ENCODE measurements at places on chromosomes 5 and 9. TPM values are rescaled to one million over a fixed set of nuclear protein-coding genes. Genes with fewer than 3 reads are reported as not detected.
A peak's percentile ranks its signal among the peaks of the same experiment; 100 is the strongest.

HTR4 gene
- not detected for total RNA-seq

TRPM6 gene
- total RNA-seq, result not detected

NMUR2 gene
- total RNA-seq, result not detected

SPATA31E1 gene
- not detected for total RNA-seq

ADCY2 gene
- not detected for total RNA-seq

DNA sequence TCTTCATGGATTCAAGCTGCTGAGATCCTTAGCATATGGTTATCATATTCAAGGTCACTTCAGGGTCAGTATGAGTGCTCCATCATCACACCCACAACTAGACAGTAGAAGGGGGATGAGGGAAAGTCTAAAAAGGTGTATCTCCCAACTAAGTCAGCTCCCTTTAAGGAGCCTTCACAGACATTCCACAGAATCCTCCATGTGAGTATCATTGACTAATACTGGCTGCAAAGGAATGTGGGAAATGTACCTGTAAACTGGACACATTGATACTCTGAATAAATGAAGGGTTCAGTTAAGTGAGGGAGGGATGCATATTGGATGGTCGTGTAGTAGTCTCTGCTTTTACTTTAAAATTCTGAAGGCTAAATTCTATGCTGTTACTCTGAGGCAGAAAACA, 330.7 kb downstream of the LRRC70 start:
- no peak for DNase-seq

DNA sequence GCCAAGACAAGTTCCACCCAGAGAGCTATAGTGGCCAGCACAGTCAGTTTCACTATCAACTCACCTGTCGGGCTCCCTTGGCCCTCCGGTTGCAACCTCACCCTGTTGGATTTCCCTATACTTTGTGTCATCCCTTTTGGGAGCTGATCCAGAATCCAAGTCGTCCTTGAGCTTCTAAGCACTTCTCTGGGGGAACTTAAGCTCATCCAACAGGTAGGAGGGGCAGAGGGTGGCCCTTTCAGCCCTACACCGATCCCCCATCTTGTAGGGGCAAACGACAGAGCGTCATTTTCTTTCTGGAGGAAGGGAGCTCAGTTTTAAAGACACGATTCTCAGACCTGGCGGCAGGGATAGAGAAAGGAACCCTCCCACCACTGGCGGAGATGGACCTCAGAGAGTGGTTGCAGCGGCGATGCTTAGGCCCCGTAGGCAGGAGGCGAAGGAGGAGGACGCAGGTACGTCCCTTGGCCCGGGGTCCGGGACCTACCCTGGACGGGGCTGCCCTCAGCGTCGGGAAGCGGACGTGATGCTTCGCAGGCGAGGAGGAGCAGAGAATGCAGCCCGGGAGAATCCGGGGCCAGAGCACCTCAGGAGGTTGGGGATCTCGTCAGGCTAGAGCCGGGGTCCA, 519 bp downstream of the ZER1 start:
- peak; percentile 78 for DNase-seq

DNA sequence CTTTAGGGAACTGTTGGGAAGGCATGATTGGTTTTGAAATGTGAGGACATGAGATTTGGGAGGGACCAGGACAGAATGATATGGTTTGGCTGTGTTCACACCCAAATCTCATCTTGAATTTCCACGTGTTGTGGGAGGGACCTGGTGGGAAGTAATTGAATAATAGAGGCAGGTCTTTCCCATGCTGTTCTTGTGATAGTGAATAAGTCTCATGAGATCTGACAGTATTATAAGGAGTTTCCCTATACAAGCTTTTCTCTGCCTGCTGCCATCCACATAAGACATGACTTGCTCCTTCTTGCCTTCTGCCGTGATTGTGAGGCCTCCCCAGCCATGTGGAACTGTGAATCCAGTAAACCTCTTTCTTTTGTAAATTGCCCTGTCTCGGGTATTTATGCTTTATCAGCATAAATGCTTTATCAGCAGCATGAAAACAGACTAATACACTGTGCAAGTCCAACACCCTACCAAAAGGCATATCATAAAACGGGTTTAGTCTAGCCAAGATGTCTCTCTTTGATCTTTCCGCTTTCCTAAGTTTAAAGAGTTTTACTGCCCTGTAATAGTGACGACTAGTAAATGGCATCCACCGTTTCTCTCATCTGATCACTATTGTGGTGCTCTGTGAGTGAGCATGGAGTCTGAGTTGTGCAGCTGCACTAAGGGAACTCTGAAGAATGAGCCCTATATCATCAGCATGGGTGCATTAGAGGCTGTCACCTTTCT, 12.9 kb upstream of the ZNF782 start:
- no peak for DNase-seq

- no peak for DNase-seq
These were observed 226.6 kb upstream of the ADCY2 start for GRCh38 chr5:7169240-7169878.

- DNase-seq, result no peak
These were observed 15.0 kb upstream of the RAPGEF1 start for GRCh38 chr9:131754846-131755245.

DNA sequence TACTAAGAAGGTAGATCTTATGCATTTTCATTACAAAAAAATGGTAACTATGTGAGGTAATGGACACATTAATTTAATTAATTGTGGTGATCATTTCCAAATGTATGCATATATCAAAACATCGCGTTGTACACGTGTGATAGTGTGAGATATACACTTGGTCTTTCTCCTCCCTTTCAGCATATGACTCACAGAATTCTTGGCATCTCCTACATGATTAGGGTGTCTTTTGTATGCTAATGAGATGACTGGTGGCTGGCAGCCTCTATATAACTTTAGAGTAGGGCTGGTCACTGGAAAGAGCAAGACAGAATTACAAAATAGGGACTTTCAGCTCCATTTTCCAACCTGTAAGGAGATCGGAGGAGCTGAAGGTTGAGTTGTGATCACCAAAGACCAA, 1167.6 kb downstream of the CDH12 start:
- no peak for DNase-seq

DNA sequence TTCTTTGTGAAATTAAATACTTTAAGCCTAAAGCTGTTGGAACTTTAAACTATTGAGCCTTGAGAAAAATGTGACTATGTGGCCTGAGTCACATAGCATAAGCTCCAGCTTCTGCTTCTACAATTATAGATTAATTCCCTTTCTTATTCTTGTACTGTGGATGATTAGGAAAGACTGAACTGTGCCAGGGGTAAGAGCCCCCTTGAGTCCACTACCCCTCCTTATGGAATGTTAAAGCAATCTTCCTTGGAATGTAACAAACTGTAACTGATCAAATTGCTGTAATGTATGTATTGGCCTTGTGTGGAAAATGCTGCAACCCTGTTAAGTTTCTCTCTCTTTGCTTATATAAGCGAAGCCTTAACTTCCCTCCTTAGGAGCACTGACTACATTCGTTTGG, 273.2 kb downstream of the FAM170A start:
- no peak for DNase-seq

GRCh38 chr5:107831612-107832395, 161.1 kb upstream of the EFNA5 start:
- peak; percentile 40 for DNase-seq

DNA sequence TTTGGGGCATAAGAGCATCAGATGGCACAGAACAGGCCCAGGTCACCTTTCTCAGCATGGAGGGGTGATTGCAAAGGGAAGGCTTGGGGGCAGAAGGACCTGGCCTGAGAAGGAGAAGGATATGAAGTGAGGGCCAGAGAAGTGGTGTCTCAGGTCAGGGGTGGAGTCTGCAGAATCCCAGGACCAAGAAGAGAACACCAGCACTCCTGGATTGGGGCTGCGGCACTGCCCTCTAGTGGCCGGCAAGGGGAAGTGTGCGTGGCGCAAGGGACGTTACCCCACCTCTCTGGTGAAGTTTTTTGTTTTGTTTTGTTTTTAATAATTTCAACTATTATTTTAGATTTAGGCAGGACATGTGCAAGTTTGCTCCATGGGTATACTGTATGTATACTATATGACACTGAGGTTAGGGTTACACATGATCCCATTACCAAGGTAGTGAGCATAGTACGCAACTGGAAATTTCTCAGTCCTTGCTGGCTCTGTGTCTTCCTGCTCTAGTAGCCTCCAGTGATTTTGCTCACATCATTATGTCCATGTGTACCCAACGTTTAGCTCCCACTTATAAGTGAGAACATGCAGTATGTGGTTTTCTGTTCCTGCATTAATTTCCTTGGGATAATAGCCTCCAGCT, 1548.6 kb downstream of the EFNA5 start:
- DNase-seq, result peak; percentile 60

GRCh38 chr9:134682651-134683364, 41.2 kb downstream of the COL5A1 start:
- no peak for DNase-seq

DNA sequence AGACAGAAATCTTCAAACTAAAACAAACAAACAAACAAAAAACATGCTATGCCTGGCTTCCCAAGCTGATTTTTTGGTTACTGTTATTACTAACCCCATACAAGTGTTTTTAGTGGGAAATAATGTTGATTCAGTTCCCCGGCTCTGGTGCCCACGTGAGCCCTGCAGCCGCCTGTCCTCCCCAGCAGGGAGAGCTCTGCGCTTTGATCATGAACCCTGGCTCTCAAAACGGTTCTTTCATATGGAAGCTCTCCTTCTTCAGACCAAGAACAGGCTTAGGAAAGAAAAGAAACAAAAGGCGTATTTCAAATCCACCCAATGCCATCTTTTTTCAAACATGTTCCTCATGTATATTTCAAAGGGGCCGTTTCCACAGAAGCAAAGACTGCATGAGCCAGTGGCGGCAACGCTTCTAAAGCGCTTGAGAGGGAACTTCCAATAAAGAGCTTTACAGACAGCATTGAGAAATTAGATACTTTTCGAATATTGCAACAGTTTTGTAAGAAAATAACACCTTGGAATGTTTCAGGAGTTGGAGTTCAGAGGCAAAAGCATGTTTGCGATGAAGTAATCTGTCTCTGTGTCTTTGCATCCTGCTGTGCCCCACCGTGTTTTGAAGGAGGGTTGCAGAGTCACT, 74.8 kb downstream of the ICE1 start:
- DNase-seq, result peak; percentile 79

DNA sequence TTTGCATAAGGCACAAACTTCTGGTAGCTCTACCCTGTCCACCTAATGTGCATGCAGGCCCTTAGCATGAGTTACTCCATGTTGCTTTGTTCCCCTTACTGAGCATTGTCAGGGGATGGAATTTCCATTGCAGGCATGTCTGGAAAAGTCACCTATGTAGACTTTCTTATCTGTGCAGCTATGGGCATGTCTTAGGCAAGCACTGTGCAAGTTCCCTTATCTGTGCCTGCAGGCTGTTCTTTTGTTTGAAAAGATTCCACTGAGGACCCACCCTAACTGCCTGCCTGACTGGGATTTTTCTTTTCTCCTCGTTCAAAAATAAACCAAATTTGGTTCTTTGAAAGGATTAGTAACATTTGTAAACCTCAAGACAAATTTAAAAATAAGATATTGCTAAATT, 587.0 kb downstream of the CDH18 start:
- no peak for DNase-seq

- no peak for DNase-seq
These were observed 3.2 kb downstream of the TOR4A start for GRCh38 chr9:137280474-137281344.

DNA sequence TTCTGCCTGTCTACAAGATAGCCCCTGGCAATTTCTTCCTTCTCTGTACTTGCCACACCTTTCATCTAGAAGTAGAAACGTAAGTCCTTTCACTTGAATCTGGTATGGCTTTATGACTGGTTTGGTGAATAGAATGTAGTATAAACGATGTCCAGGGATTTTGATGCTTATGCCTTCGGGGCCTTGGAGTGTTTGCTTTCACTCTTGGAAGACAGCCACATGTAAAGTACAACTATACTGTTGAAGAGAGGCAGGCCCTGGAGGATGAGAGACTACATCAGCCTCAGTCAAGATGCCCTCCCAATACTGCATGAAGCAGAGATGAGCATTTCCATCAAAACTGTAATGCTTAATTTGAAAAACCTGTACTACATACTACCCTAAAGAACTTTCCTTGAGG, 553.8 kb upstream of the C9orf72 start:
- no peak for DNase-seq

- no peak for DNase-seq
These were observed 723 bp downstream of the PPP1R26 start for GRCh38 chr9:135480071-135480939.

Data from activated CD4-positive, alpha-beta T cell treated with anti-CD3 and anti-CD28 coated beads, Interleukin-2, amount 10 ng/mL, durations not matched to agents 24 days and 14 days (primary cell).